Kidney tubule cell (primary cell): ENCODE measurements at places on chromosomes 1 and 21.

GRCh38 chr1:172360985-172361384 lies 59.5 kb upstream of the C1orf105 start:
- no peak for DNase-seq

DNA sequence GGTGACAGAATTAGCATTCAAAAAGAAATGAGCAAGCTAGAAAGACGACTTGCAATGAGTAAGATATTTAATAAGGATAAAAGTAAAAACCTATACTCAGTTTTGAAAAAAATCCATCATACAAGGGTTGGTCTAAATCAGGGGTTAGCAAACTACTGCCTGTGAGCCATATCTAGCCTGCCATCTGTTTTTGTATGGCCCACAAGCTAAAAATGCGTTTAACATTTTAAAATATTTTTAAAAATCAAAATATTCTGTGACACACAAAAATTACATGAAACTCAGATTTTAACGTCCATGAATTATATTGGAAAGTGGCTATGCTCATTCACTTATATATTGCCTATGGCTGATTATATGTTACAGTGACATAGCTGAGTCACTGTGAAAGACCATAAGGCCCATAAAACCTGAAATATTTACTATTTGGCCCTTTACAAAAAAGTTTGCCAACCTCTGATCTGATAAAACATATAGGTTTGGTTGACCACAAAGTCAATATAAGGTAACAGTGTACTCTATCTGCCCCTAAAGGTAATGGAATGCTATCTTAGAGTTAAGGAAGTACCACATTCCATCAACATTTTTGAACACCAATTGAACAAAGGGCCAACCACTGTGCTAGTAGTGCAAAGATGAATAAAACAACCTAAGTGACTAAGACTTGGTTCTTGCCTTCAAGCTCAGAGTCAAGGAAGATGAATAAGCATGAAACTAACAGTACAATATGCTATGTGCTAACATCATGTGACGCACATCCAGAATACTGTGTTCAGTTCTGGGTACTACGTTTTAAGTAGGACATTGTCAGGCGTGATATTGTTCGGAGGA lies 3.2 kb downstream of the IFT25 start:
- peak; percentile 25 for DNase-seq

- DNase-seq: no peak
Measured at GRCh38 chr1:200966934-200967333, 56.6 kb downstream of the KIF21B start.

DNA sequence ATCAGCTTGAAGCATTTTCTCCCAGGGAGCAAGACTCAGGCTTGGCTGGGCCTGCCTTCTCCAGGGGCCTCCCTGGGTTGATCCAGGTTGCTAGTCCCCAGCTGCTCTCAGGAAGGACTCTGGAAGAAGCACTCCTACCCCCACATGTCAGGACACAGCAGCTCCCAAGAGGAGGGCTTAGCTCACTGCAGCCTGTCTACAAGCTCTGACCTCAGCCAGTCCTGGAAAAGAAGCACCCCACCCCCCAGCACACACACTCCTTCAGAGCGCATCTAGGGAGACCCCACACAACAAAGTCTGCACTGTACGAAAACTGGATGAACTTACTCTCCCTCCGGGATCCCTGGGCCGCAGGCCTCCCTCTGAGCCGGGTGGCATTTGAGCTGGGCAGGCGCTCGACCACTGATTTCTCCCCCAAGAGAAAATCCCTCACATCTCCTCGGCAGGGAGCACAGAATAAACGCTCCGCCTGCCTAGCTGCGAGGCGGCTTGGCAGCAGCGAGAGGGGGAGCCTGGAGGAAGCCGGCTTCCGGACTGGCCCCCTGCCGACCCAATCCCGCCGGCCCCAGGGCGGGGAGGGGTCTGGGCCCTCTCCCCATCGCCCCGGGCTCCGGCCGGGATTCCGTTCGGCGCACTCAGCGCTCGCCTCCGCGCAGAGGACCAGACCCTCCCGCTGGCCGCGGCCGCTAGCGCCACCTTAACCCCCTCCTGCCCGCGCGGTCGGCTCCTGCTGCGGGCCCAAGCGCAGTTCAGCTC lies at the start of gene KCNA2:
Gene KCNA2, minus strand, starts transcription at position 458 of the 756 bp plus-strand sequence. CDS start 1,576 bp downstream, outside the sequence.
- no peak for DNase-seq

- peak; percentile 51 for DNase-seq
Measured at GRCh38 chr1:182754543-182755314, 34.8 kb upstream of the NPL start.

GRCh38 chr1:58866578-58866977 lies 82.7 kb upstream of the JUN start:
- DNase-seq: no peak

- DNase-seq: no peak
Measured at GRCh38 chr1:58718435-58718834, 18.6 kb upstream of the MYSM1 start.

- DNase-seq: no peak
Measured at GRCh38 chr1:34037109-34037508, 127.9 kb downstream of the CSMD2 start.

- DNase-seq: no peak
Measured at GRCh38 chr1:170640581-170640980, 23.4 kb upstream of the PRRX1 start.

DNA sequence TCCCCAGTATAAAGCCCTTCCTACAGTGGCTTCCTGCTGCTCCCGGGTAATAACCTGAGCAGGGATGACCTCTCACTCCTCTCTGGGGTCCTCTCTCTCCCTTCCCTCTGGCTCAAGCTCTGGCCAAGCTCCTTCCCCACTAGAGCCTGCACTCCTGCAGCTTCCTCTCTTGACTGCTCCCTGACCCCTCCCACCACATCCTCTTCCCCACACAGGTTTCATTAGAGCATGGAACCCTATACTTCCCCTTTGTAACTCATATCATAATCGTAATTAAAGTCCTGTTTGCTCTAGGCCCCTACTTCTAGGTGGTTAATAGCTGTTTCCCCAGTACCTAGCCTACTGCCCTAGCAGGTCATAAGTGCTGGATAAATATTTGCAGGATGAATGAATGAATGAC lies 146.2 kb downstream of the C1orf21 start:
- no peak for DNase-seq

DNA sequence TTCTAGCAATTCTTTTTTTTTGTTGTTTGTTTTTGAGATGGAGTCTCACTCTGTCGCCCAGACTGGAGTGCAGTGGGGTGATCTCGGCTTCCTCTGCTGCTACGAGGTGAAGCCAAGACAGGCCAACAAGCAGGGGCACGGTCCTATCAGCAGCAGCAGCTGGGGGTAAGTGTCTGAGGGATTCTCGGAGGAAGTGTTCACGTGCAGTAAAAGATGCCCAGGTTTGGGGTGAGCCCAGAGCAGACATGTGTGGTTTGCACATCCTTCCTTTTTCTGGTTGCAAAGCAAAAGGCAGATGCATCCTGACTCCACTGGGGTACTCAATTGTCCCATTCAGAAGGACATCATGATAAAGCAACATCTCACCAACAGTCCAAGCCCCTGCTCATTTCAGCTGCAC lies 27.7 kb downstream of the PIGP start:
- DNase-seq: no peak

DNA sequence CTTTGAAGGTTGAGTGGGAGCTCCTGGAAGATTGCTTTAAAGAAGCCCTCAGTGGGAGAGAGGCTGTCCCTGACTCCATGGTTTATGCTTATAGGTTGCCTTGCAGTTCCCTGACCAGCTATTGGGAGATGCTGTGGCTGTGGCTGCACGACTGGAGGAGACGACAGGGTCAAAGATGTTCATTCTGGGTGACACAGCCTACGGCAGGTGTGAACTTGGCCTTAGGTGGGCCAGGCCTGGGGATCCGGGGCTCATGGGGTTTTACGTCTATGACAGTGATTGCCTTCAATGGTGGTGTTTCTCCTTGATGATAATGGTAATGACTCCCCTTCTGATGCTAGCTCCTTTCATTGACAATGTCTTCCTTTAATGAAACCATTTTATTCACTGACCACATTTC lies 692 bp downstream of the DPH2 start:
- no peak for DNase-seq
